Activated gamma-delta T cell treated with Interleukin-2 at 50 U/mL for 16 hours (primary cell): ENCODE measurements at places on chromosomes 5 and 9.

DNA sequence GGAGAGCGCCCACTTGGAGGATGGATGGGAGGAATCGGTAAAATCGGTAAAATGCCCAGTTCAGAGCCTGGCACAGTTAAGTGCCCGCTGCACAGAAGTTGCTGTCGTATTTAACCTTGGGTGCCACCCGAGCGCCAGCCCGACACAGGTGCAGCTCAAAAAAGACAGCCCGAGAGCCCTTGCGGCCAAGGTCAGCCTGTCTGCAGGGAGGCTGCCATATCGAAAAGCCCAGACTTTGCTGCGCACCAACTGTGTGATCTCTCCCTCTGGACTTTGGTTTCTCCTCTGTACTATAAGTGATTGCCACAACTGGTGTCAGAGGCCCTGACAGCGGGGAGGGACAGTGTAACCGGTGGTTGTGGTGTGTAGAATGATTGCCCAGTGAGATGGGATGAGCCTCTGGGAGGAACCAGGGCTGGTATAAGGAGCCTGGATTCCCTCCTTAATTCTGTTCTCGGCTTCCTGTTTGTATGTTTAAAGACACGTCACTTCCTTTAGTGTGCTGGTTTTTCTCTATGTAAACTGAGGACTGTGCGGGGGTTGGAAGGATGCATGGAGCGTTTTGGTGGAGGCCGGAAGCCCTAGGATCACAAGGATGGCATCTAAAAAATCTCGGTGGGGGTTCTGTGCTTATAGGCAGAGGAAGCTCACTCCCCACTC, 792 bp downstream of the NTMT1 start:
- no peak for DNase-seq

DNA sequence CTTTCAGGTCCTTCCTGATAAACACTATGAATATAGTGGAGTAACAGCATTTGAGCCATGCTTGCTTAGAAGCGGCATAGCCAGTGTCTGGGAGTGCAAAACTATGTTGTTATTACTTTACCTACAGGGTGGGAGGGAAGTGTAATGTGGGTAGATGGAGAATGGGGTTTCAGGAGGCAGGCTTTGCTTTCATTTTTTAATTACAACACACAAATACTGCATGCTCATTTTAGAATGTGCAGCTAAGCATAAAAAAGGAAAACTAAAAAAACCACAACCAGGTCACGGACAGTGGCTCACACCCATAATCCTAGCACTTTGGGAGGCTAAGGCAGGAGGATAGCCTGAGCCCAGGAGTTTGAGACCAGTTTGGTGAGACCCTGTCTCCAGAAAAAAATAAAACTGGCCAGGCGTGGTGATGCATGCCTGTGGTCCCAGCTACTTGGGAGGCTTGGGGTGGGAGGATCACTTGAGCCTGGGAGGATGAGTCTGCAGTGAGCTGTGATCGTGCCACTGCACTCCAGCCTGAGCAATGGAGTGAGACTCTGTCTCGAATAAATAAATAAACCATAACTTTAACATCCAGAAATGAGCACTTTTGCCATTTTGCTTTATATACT, 20.2 kb downstream of the HAVCR1 start:
- no peak for DNase-seq

GRCh38 chr5:124454081-124454480, 292.4 kb downstream of the ZNF608 start:
- DNase-seq, result no peak

- DNase-seq, result no peak
These were observed 31.0 kb upstream of the IL17B start for GRCh38 chr5:149410071-149410470.

DNA sequence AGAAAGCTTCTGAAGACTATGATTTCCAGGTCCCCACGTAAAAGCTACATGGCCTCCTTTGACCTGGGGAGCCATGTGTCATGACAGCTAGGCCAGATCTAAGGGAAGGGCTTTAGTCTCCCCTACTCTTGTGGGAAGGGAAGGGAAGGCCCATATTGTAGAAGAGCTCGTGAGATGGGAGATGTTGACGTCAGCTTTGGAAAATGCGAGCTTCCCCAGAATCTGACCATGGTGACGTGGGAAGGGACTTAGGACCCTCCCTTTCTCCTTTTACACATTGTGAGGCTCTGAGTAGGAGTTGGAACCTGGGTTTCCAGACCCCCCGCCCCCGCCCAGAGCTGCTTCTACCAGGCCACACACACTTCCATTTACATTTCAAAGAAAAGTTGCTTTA, 165.5 kb downstream of the SYK start:
- DNase-seq, result no peak
